Posterior cingulate gyrus (tissue), 11 donors: ENCODE measurements at places on chromosomes 1 and 21.

GRCh38 chr1:118290571-118290970, 105.5 kb upstream of the SPAG17 start:
- no peak for DNase-seq

- DNase-seq = no peak
Observed at GRCh38 chr1:198887866-198888265, 249.0 kb downstream of the PTPRC start.

- DNase-seq = no peak
Observed at GRCh38 chr1:188402986-188403385, 1574.2 kb downstream of the PLA2G4A start.

- no peak for DNase-seq
Observed at GRCh38 chr1:153954826-153955225, 3.6 kb downstream of the CRTC2 start.

DNA sequence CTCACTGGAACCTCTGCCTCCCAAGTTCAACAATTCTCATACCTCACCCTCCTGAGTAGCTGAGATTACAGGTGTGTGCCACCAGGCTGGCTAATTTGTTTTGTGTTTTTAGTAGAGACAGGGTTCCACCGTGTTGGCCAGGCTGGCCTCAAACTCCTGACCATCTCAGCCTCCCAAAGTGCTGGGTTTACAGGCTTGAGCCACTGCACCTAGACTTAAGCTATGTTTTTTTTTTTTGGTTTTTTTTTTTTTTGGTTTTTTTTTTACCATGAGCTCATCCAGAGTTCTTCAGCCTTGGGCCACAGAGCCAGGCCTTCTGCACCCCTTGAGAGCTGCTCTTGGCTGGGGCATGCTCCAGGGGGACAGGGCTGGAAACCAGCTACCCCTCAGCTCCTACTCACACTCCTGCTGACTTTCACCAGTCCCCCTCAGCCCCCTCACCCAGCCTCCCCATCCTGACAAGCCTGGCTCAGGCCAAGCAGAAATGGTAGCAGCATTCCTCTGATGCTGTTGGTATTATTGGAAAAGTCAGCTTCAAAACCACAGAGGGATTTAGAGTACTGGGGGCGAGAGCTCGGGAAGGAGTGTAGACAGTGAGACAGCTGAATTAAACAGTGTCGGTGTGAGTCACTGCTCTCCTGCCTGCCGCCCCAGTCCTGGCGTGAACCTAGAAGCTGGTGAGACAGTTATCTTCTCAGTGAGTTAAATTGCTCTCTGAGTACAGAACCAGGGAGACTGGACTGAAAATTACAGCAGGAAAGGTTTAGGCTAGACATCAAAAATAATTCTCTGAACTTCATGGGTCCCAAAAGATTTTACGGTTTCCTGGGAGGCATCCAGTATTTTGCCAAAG, 63.7 kb downstream of the NAV1 start:
- peak; percentile 93 for DNase-seq

DNA sequence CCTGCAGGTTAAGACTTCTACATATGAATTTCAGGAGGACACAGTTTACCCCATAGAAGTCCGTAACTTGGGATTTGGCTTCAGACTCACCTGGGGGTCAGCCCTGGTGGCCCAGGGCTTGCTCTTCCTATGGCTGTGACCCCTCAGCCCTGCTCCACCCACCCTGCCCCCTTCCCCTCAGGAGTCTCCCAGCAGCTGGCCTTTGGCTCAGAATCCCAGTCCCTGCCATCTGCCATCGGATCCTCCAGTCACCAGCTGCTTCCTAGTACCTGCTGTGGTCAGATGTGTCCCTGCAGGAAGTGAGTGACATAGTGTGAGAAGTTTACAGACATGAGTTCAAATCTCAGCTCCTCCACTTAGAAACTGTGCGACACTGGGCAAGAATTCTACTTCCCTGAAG, 332.6 kb downstream of the NPHP4 start:
- no peak for DNase-seq

DNA sequence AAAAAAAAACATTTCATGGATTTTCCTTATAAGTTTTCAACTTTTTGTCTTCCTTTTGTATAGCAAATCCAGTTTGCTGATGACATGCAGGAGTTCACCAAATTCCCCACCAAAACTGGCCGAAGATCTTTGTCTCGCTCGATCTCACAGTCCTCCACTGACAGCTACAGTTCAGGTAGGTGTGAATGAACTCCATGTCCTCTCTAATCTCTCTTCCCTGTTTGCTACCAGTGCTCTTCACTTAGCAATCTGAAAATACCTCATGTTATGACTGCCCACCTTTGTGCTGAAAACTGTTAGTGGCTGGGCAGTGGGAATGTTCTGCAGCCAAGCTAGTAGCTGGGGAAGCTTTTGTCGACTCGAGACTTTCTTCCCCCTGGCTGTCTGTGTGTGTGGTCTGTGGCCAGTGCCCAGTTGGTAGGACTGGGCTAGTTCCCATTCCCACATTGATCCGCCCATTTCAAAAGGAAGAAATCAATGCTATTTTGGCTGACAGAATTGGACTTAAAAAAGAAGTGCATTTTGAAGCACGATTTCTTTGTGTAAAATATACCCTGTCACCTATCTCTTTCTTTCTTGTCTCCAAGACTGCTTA, 24.5 kb downstream of the AHCYL1 start:
- DNase-seq = no peak
